Gastrocnemius medialis (tissue), 4 donors: ENCODE measurements at places on chromosomes 11 and 22. TPM values are rescaled to one million over a fixed set of nuclear protein-coding genes. Genes with fewer than 3 reads are reported as not detected.
A peak's percentile ranks its signal among the peaks of the same experiment; 100 is the strongest.

The PIK3C2A gene
- total RNA-seq, result 16.4 TPM

GRCh38 chr11:93249459-93250220 is 51.8 kb upstream of the SLC36A4 start:
- H3K4me3 ChIP-seq, result no peak overlapping the region
- H3K27me3 ChIP-seq, result no peaks in the 10 kb centered on the region
- no peak overlapping the region for H3K27ac ChIP-seq

The LRRC32 gene
- total RNA-seq, result 14.5 TPM

DNA sequence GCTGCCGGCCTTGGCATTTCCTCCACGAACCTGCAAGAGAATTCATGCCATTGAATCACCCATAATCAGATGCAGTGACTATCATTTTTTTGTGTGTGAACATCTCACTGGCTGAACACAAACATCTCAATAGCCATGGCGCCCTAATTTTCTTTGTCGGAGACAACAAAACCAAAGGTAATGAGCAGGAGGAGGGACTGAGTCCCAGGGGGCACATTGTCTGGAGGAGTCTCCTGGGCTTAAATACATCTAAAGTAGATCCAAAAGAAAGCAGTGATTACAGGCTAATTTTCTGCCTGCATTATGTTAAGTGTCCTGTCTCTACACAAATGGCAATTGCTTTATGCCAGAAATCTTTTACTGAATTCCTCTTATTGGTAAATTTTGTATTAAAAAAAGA is 113.5 kb downstream of the NTM start:
- DNase-seq, result no peak
- no peak overlapping the region for H3K4me3 ChIP-seq
- H3K4me1 ChIP-seq, result no peaks in the 10 kb centered on the region
- H3K27me3 ChIP-seq, result no peaks in the 10 kb centered on the region
- no peak overlapping the region for H3K27ac ChIP-seq

DNA sequence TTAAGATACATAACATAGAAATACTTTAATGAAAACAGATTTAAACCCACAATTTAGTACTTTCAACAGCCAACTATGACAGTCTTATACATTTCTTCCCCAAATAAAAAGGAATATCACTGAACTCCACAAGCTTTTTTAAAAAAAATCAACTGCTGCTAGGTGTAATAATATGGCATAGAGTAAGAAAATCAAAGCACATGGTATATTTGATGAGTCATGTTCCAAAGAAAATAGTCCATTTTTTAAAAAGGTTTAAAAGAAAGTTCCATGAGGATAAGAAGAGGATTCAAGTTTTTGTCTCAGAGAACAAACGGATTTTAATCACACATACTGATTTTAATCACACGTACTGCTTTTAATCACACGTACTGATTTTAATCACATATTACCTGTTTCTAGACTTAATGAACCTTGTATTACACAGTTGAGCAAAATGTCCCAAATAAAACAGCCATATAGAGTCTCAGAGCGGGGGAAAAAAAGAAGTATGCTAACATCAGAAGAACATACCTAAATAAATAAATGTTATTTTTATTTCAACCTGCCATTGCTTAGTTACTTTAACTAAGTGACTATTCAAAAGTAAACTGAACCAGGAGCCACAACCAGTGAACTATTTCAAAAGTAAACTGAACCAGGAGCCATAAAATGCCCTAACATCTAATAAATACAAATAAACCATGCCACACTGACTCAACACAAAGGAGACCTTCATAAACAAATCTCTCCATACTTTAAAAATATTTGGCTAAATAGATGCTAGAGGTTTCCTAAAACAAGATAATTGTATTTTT is 198.4 kb downstream of the SBF2 start:
- H3K4me3 ChIP-seq, result no peak overlapping the region
- H3K4me1 ChIP-seq, result no peaks in the 10 kb centered on the region
- H3K36me3 ChIP-seq, result peaks cover 9% of the 10 kb centered on the region
- DNase-seq, result no peak

The CBLIF gene
- not detected for total RNA-seq

DNA sequence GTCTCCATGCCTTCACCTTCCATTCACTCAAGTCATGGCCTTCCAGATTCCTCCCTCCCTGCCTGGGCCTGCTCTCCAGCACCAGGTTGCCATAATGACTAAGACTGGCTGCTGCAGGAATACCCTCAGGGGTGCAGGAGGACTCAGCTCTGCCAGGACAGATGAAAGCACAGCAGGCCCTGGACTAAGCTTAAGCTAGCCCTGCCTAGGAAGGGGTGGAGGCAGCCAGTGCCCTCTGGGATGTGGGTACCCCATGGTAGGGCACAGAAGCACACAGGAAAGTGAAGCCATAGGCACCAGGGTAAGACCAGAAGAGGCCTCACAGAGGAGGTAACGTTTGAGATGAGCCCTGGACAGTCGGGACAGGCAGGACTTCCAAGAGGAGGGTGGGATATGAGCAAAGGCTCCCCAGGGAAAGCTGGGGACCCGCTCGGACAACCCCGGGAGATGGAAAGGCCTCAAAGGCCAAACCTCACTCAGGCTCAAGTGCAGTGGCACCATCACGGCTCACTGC is 3.0 kb upstream of the RIN1 start:
- no peak overlapping the region for H3K27ac ChIP-seq
- H3K4me1 ChIP-seq, result peaks cover 39% of the 10 kb centered on the region
- no peaks in the 10 kb centered on the region for H3K27me3 ChIP-seq

The TPH1 gene
- total RNA-seq, result 0.51 TPM

- no peaks in the 10 kb centered on the region for H3K36me3 ChIP-seq
- no peak for DNase-seq
- H3K27me3 ChIP-seq, result no peaks in the 10 kb centered on the region
- H3K27ac ChIP-seq, result no peak overlapping the region
- no peak overlapping the region for H3K4me3 ChIP-seq
- H3K4me1 ChIP-seq, result no peaks in the 10 kb centered on the region
Observed at GRCh38 chr11:97751405-97751804, 1269.3 kb upstream of the CNTN5 start.

- no peak overlapping the region for H3K27ac ChIP-seq
- no peak for DNase-seq
- no peaks in the 10 kb centered on the region for H3K36me3 ChIP-seq
- no peaks in the 10 kb centered on the region for H3K27me3 ChIP-seq
- H3K4me1 ChIP-seq, result no peaks in the 10 kb centered on the region
Observed at GRCh38 chr11:92707665-92708064, 261.8 kb upstream of the MTNR1B start.

DNA sequence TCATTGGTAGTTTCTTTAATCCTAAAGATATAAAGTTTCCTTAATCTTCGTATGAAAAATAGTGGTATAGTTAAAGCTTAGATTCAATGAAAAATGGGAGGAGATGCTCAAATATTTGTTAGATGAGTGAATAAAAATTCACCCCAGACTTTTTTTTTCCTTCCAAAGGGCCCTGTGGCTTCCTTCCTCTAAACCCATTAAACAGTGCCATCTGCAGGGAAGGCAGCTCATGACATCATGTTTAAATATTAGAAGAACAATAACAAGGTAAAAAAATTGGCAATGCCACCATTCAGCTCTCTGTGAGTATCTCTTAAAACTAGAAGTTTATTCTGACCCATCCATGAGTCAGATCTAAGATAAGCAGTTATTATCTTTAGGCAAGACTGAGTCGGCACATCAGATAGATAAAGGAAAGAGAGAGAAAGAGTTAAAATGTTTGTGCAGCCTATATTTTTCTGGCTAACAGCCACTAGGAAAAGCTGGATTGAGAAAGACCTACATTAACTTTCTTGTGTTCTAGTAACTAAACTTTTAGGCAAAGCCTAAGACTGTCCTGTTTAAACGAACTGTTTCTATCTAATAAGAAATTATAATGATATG is 19.1 kb upstream of the OOSP1 start:
- H3K4me3 ChIP-seq, result no peak overlapping the region
- H3K27me3 ChIP-seq, result no peaks in the 10 kb centered on the region
- H3K4me1 ChIP-seq, result no peaks in the 10 kb centered on the region

GRCh38 chr11:72685560-72686480 is 11.6 kb upstream of the PDE2A start:
- peak overlapping the region; percentile 10 for H3K27ac ChIP-seq
- H3K27me3 ChIP-seq, result no peaks in the 10 kb centered on the region
- DNase-seq, result no peak
- no peak overlapping the region for H3K4me3 ChIP-seq
- no peaks in the 10 kb centered on the region for H3K4me1 ChIP-seq

DNA sequence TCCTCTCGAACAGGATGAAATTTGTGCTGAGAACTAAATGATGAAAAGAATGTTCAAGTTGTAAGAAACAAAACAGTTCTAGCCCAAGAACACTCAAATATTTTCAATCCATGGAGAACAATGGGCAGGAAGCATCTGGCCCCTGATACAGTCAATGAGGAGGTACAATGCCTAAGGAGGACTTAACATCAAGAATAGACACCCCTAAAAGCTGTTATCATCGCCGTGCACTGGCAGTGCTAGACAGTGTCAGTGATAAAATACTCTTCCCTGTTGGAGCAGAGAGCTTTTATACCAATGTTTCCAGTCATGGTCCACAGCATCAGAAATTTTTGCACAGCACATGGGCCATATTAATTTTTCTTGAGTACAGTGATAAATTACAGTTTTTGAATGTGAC is 20.2 kb upstream of the VSTM5 start:
- no peaks in the 10 kb centered on the region for H3K4me1 ChIP-seq
- no peak overlapping the region for H3K27ac ChIP-seq
- no peak for DNase-seq
- no peaks in the 10 kb centered on the region for H3K27me3 ChIP-seq
- no peak overlapping the region for H3K4me3 ChIP-seq

DNA sequence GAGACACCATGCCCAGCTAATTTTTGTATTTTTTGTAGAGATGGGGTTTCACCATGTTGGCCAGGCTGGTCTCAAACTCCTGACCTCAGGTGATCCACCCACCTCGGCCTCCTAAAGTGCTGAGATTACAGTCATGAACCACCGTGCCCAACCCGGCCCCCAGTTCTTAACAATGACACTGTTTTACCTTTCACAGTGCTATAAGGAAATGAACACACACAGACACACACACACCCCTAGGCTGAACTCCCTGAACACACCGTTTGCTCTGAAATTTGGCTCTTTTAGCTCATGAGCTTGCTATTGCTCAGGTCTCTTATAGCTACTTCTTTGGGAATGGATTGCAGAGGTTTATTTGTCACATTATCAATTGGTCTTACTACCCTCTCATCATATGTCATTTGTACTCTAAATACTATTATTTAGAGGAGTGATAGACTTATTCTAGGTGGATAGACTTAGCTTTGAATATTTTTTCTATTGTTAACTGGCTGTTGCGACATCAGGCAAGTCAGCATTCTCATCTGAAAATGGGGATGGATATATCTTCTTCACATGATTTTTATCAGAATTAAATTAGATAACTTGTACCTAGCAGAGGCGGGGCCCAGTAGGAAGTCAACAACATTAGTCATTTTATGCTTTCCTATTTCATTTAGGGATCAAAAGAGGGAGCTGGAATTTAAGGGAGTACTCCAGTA is 2.1 kb downstream of the LYVE1 start:
- no peak for DNase-seq
- peaks cover 10% of the 10 kb centered on the region for H3K4me1 ChIP-seq
- H3K27ac ChIP-seq, result no peak overlapping the region
- no peaks in the 10 kb centered on the region for H3K27me3 ChIP-seq

The PARVG gene
- 1.8 TPM for total RNA-seq

The C11orf91 gene
- total RNA-seq, result not detected

DNA sequence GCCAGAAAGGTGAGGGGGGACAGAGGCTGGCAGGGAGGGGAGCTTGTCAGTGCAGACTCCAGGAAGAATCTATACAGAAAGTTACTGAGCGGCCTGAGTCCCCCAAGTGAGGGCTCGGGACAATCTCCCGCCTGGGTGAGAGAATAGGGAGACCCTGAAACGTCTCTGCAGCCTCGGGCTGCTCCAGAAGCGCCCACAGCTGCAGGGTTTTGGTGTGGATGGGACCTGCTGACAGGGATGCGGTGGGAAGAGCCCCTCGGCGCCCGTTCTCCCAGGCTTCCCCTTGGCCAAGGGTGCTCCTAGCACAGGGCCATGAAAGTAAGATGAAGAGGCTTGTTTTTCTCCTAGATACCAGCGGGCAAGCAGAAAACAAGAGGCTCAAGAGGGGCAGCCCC is 743 bp upstream of the RCE1 start:
- peak overlapping the region; percentile 98 for H3K27ac ChIP-seq
- no peaks in the 10 kb centered on the region for H3K27me3 ChIP-seq
- H3K4me1 ChIP-seq, result peaks cover 25% of the 10 kb centered on the region
- peaks cover 24% of the 10 kb centered on the region for H3K36me3 ChIP-seq

GRCh38 chr11:15938121-15938611 is 418.2 kb downstream of the SOX6 start:
- peaks cover 5% of the 10 kb centered on the region for H3K4me1 ChIP-seq
- H3K36me3 ChIP-seq, result no peaks in the 10 kb centered on the region
- no peak overlapping the region for H3K27ac ChIP-seq
- DNase-seq, result no peak
- no peaks in the 10 kb centered on the region for H3K27me3 ChIP-seq
- H3K4me3 ChIP-seq, result no peak overlapping the region

The KLHL35 gene
- 0.53 TPM for total RNA-seq

- H3K36me3 ChIP-seq, result no peaks in the 10 kb centered on the region
- no peaks in the 10 kb centered on the region for H3K27me3 ChIP-seq
- no peak for DNase-seq
- H3K4me3 ChIP-seq, result no peak overlapping the region
- H3K4me1 ChIP-seq, result peaks cover 43% of the 10 kb centered on the region
Observed at GRCh38 chr22:42639541-42640241, 710 bp downstream of the ATP5MGL start.

The EIF1AD gene
- total RNA-seq, result 36.1 TPM

The CSF2RB gene
- 2.0 TPM for total RNA-seq

GRCh38 chr11:15640318-15640717 is 525.6 kb downstream of the INSC start:
- H3K27me3 ChIP-seq, result no peaks in the 10 kb centered on the region
- H3K27ac ChIP-seq, result no peak overlapping the region
- no peak for DNase-seq
- no peaks in the 10 kb centered on the region for H3K4me1 ChIP-seq
- H3K36me3 ChIP-seq, result no peaks in the 10 kb centered on the region
- H3K4me3 ChIP-seq, result no peak overlapping the region

The ANO5 gene
- 18.8 TPM for total RNA-seq

The TEX12 gene
- 2.1 TPM for total RNA-seq

- peaks cover 5% of the 10 kb centered on the region for H3K27me3 ChIP-seq
- no peaks in the 10 kb centered on the region for H3K4me1 ChIP-seq
- H3K4me3 ChIP-seq, result no peak overlapping the region
- no peak for DNase-seq
- no peak overlapping the region for H3K27ac ChIP-seq
Observed at GRCh38 chr11:120680322-120680721, 168.8 kb downstream of the GRIK4 start.

DNA sequence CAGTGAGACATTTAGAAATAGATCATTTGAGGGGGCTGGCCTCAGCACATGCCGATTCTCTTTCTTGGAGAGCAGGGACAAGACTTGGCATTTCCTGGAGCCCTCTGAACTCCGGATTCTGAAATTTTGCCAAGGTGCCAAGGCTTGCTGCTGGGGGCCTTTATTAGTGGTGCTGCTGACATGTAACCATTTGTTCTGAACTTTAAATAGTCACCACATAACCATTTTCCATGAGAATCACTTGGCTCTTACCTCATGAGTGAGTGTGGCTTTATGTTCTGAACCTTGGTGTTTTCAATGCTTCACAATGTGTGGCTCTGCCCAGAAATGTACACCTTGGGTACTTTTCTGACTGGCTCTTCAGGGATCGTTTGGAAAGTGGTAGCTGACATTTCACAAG is 33.3 kb downstream of the SYT13 start:
- no peaks in the 10 kb centered on the region for H3K4me1 ChIP-seq
- H3K27ac ChIP-seq, result no peak overlapping the region
- no peak for DNase-seq
- no peaks in the 10 kb centered on the region for H3K36me3 ChIP-seq

GRCh38 chr11:35061516-35062440 is 77.2 kb upstream of the CD44 start:
- peaks cover 4% of the 10 kb centered on the region for H3K4me1 ChIP-seq
- H3K4me3 ChIP-seq, result no peak overlapping the region
- no peaks in the 10 kb centered on the region for H3K27me3 ChIP-seq
- no peaks in the 10 kb centered on the region for H3K36me3 ChIP-seq
